ENCODE measurements at places on chromosomes 16 and 17.

GRCh38 chr17:79532107-79532790 lies 78.6 kb downstream of the RBFOX3 start:
- no peak for DNase-seq

DNA sequence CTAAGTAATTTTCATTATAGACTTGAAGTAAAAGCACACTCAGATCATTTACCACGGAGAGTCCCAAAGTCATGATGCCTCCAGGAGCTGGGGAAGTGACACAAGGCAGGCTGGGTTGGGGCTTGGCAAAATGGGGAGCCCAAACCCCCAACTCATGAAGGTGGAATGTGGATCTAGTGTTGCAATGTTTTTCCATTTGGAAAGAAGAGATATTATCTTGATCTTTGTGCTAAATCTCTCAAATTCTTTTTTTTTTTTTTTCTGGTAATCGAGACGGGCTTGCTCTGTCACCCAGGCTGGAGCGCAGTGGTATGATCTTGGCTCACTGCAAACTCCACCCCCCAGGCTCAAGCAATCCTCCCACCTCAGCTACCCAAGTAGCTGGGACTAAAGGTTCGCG lies 7.5 kb upstream of the KCNG4 start:
- DNase-seq = no peak

DNA sequence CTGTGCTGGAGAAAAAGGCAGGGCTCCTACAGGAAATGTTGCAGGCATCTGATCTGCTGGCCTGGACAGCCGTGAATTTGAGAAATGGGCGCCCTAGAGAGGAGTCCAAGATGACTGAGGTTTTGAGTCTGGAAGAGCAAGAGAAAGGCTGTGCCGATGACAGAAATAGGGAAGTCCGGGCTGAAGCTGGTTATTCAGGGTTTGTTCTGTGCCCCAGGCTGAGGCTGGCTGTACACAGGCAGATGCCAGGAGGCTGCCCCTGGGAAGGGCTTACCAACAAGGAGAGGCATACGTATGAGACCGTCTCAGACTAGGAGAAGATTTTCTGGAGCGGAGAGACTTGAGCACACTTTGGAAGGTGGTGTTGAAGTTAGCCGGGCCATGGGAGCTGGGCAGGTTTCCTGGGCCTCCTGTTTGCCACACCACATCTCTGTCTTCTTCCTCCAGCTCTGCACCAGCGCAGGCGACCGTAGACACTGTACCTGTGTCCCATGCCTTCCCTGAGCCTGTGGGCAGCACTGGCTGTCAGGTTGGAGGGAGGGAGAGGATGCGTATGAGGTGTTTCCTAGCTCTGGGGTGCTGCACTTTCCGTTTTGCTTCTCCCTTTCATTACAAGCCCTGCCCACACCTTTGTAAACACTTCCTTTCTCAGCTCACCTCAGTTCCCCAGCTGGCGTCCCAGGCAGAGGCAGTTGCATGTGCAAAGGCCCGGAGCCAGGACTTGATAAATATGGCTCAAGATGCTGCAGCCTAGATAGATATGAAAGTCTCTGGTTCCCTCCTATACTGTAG lies 80.8 kb downstream of the SPECC1 start:
- DNase-seq = no peak

DNA sequence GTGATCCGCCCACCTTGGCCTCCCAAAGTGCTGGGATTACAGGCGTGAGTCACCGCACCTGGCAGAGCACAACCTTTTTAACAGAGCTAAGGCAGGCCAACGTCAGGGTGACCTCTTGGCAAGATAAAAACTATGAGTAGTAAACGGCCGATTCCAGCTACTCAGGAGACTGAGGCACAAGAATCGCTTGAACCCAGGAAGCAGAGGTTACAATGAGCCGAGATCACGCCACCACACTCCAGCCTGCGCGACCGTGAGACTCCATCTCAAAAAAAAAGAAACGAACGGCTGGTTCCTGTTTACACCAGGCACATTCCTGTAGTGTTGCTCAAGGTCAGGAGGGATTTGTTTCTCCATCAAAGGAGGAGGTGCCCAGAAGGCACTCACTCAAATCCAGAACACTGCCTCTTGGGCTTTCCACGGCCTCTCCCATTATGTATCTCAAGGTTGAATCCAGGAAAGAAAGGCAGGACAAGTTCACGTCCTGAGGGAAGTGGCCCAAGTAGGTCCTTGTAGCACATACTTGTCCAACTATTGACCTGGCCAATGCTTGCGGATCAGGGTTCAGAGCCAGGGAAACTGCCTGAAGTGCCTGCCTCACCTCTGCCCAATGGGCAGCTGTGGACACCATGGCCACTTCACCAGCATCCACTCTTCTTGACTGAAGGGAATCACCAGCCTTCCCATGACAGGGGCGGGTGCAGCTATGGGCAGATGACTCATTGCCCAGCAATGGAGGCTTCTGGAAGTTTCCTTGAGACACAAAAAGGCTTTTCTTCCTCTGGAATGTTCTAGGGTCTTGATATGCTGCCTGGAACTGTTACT lies 13.5 kb downstream of the KNOP1 start:
- no peak for DNase-seq

DNA sequence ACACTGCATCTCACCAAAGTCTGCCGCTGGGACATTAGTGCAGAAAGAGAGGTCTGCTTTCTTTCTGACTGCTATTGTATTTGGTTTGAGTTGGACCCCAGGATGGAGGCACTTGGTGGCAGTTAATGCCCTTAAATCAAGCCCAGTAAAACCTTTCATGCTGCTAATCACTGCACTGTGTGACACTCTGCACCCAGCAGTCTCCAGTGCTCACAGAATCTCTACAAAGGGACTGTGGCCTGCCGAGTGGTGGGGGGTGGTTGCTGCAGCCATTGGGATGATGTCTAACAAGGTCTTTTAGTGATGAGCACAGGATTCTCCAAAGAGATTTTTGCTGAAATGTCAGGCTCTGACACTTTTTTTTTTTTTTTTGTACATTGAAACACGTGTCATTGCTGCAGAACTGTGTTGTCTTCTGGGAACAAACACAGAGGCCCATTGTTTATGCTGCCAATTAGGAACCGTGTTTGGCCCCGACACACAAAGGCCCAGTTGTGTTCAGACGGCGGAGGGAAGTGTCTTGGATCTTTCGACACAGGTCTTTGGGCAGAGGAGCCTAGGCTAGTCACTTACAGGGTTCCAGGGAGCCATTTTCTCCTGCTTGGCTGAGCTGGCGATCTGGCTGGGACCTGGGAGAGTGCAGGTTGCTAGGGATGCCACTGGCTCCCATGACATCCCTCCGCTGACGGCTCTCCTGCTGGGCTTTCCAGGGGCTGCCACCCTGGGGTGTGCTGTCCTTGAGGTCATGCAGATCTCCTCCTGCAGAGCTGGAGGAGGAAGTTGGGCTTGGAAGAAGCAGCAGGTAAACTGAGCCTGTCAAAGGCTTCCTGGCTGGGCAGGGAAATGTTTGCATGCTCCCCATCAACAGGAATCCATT lies 16.2 kb upstream of the TNRC6C start:
- no peak for DNase-seq

DNA sequence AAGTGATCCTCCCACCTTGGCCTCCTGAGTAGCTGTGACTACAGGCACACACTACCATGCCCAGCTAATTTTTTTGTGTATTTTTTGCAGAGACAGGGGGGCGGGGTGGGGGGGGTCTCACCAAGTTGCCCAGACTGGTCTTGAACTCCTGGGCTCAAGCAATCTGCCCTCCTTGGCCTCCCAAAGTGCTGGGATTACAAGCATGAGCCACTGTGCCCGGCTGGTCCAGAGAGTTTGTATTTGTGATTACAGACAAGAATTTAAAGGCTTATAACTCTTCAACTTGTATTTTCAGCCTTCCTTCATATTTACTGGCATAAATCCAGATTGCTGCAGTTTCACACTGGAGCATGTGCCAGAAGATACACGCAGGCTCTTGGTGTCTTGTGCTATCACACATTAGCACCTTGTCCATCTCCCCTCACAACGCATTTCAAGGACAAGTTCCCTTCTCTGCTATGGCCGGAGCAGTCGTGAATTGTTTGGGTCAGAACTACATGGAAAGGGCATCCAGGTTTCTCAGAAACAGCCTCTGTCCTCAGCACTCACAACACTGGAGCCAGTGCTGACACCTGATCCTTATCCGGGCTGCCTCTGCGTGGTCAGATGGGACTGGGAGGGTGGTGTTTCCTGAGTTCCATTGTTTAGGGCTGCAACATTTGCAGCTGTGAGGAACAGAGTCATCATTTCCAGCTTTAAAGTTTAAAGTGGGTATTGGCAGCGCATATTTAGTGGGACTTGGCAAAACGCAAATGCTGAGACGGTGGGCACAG lies 28.1 kb downstream of the WSCD1 start:
- no peak for DNase-seq

DNA sequence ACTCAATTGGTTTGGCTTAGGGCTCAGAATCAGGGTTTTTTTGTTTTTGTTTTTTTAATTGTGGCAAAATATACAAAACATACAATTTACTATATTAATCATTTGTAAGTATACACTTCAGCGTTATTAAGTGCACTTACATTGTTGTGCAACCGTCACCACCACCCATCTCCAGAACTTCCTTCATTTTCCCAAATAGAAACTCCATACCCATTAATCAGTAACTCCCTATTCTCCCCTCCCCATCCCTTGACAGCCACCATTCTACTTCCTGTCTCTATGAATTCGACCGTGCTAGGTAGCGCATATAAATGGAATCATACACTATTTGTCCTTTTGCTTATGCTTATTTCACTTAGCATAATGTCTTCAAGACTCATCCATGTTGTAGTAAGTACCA lies 45.2 kb upstream of the DHX40 start:
- no peak for DNase-seq

DNA sequence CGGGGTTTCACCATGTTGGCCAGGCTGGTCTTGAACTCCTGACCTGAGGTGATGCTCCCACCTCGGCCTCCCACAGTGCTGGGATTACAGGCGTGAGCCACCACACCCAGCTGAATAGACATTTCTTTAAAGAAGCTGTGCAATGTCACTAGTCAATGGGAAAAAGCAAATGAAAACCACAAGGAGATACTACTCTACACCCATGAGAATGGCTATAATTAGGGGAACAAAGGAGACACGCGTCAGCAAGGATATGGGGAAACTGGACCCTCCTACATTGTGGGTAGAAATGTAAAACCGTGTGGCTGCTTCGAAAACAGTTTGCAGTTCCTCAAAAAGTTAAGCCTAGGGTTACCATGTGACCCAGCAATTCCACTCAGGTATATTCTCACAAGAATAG lies 103.4 kb downstream of the VPS53 start:
- no peak for DNase-seq

GRCh38 chr17:51948128-51948527 lies 210.4 kb downstream of the CA10 start:
- DNase-seq = no peak

DNA sequence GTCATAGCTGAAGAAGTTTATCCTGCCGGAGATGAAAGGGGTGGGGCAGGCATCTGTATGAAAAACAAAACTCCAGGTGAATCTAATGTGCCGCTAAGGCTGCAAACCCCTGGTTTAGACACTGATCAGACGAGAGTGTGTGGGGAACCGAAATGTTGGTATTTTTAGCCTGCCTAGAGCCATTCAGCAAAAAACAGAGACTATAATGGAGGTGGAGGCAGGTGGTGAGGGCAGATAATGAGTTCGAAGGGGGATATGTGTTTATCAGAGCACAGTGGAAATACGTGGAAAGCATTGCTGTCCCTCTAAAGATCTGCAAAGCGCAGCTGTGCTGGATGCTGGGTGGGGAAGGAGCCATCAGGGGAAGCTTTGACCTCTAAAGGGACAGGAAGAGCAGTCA lies 127.5 kb upstream of the WSCD1 start:
- DNase-seq = no peak

All from amniotic stem cell (primary cell).